GM12892 (cell line): ENCODE measurements at places on chromosomes 4 and X.

DNA sequence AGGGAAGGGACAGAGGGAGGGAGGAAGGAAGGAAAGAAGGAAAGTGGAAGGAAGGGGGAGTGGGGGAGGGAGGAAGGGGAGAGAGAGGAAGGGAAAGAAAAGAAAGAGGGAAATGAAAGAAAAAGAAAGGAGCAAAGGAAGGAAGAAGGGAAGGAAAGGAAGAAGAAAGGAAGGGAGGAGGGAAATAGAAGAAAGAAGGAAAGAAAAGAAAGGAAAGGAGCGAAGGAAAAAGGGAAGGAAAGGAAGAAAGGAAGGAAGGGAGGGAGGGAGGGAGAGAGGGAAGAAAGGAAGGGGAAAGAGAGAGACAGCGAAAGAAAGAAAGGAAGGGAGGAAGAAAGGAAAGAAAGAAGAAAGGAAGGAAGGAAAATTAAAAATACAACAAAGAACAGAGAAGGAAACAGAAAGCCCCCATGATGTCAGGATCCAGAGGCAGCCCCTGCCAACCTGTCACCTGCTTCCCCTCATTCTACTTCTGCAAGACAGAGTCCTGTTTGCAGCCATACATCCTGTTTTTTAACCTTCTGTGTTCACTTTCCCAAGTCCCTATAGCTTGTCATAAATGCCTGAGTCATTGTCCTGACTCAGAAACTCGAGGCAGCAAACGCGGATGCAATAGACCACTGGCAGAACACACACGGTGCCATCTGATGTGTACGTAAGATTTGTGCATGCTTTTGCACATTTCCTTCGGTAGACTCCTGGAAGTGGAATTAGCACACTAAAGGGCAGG lies 77.0 kb upstream of the C4orf50 start:
- no peak for DNase-seq

GRCh38 chr4:12116009-12116552 lies 687.4 kb upstream of the HS3ST1 start:
- DNase-seq, result no peak

GRCh38 chr4:83308672-83309071 lies 24.1 kb upstream of the COQ2 start:
- DNase-seq, result no peak

DNA sequence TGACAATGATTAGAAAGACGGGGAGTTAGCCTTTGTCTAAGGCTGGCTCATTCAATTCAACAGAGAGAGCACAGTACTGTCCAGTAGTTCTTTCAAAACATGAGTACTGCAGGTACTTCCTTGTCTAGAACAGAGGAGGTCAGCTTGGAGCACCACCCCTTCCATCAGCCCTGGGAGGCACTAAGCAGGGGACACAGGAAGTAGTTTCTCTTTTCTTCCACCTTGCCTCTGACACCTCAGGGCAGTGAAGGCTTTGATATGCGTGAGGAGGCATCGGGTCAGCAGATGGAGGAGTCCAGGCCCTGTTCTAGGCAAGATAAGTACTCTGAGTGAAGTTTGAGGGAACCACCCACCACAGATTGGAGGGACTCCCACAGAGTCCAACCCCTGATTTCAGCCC lies 33.1 kb downstream of the MAGEB10 start:
- DNase-seq, result no peak

GRCh38 chrX:31201503-31201902 lies 129.7 kb upstream of the FTHL17 start:
- DNase-seq, result no peak

DNA sequence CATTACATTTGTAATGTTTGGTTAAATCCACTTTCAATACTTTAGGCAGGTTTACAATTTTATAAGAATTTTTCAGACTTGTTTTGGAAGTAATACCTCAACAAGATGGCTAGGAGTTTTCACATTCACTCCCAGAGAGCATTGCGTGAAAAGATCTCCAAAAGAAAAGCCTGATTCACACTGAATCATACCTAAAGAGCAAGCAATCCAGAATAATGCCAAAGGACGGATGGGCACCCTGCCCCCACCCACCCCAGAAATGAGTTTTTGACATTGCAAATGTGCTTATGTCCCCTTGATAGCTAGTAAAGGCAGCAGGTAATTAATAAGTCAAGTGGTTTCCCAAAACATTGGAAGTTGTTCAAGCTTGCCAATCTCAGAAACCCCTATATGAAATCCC lies 557.7 kb upstream of the TENM3 start:
- DNase-seq, result no peak

DNA sequence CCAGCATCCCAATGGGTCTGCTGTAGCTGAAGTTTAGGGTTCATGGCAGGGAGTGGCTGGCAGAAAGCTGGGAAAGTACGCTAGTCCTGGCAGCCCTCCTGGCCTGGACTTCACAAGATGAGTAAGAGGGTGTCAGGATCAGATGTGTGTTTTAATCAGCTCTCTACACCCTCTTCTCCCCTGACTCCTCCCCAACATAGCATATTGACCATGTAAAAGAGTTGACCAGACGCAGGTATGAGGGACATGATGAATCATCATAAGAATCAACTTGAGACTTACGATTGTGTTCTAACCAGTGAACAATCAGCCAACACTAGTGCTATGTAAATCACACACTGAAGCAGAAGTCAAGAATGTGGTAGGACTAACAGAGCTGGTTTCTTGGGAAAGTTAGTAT lies 5.3 kb downstream of the SOWAHB start:
- no peak for DNase-seq

DNA sequence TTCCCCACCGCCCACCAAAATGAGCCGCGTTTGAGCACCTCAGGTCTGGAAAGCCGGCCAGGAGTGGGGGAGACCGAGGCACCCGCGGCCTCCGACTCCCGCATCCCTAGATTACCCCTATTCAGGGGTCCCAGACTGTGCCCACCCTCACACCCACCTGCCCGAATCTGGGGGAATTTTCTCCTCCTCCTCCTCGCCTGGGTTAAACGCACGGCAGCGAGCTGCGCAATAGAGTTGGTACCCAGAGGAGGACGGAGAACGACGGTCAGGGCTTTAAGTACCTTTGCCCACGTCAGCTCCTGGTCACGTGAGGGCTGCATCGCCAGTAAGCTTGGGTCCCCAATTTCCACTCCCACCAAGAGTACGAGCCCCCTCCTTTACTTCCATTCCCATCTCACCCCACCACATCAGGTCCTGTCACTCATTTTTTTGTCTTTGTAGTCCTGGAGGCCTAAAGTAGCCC lies at the start of gene ARMCX2:
ARMCX2 (minus strand) TSS at position 250 of the 463 bp plus-strand sequence. CDS start 2,262 bp downstream, outside the sequence.
- no peak for DNase-seq

DNA sequence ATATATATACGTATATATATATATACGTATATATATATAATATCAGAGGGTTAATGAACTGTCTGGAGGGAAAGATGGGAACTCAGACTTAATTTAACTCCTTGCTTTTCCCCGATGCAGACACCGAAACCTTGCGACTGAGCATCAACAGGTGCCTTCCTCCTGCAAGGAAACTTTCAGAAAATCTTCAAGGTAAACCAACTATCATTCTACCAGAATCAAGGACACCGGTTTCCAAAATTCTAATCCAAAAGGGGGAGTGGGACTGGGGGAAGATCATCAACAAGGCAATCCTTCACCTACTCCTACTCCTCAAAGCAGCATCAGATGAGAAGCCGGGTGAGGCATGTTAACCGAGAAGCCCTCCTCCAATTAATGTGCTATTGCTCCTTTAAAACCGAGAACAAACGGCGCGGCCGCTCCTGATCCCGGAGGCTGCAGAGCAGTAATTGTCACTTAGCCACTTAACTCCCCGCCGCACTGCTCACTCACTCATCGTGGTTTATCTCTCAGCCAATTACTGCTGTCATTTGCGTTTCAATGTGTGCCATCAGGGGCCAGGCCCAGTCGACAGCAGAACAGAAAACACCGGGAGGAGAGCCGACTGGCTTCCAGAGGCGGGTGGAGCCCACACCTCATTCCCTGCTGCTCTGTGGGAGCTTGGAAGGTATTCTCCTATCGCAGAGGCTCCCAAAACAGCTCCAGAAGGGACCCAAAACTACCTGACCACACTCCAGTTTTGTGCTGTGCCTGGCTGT lies 61.7 kb downstream of the MAML3 start:
- no peak for DNase-seq

GRCh38 chr4:98626350-98626749 lies 32.1 kb downstream of the TSPAN5 start:
- no peak for DNase-seq

DNA sequence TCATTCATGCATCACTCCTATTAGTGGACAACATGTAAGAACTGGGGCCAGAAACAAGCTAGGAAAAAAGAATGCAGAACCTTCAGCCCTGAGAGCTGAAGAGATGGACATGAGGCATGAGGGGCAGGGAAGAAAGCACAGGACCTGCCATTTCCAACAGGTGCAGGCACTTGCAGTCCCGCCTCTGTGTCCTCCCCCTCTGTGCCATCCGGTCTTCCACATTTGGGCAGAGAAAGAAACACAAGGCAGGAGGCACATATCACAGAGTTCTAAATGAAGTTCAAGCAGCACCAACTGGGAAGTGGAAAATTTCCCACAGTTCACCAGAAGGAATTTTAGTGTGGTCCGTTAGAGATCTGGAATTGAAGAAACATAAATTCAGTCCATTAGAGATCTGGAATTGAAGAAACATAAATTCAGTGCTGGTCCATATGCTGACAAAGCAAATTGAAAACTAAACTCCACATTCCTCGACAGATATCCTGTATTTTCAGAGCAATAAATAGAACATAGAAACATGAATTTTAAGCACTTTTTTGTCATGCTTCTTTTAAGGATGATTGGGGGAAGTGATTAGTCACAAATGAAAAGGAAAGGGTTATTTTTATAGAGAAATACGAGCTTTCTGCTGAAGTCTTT lies 57.2 kb upstream of the DAPP1 start:
- no peak for DNase-seq

- DNase-seq, result no peak
Observed at GRCh38 chrX:22012931-22013330, 19.2 kb upstream of the PHEX start.

- DNase-seq, result no peak
Observed at GRCh38 chr4:99028187-99028586, 32.7 kb downstream of the METAP1 start.

- no peak for DNase-seq
Observed at GRCh38 chrX:119273420-119274192, 37.5 kb downstream of the PGRMC1 start.

GRCh38 chr4:140944199-140944515 lies 188.0 kb upstream of the TBC1D9 start:
- no peak for DNase-seq
